ENCODE measurements at places on chromosomes 7 and 10. TPM values are rescaled to one million over a fixed set of nuclear protein-coding genes. Genes with fewer than 3 reads are reported as not detected.

The NCF1 gene
- not detected for polyA plus RNA-seq

DNA sequence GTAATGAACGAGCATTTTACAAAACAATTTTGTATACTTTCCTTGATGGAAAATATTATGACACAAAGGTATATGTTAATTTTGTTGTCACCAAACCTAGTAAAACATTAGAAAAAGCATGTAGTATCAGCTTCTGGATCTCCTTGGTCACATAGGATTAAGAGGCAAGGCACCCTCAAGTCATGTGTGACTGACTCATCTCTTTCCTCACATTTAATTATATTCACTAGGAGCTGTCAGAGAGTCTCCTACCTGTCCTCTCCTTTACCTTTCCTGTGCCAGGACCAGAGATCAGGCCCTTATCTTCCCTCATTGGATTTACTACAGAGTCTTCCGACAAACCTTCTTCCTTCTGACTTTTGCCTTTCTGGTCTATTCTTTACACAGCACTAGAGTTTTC, 111.3 kb upstream of the RPA3 start:
- DNase-seq, result no peak

DNA sequence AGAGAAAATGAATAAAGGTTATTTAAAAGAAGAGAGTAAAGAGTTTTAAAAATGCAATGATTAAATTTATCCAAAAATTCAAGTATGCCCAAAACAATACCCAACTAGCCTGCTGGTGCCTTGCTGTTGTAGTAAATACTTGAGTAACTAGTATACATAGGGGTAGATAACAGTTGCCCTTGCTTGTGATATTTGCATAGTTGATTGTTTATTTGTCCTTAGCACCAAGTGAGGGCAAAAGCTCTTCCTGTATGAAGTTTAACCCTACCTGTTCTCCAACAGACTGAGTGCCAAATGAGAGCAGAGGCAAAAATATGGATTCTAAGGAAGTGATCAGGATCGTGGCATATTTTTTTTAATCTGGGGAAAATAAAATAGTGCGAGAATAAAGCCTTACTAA, 85.0 kb downstream of the PTN start:
- DNase-seq, result no peak

- DNase-seq, result no peak
Measured at GRCh38 chr7:17010637-17011300, 129.0 kb upstream of the AGR3 start.

GRCh38 chr7:136294977-136295376, 317.8 kb upstream of the MTPN start:
- DNase-seq, result no peak

DNA sequence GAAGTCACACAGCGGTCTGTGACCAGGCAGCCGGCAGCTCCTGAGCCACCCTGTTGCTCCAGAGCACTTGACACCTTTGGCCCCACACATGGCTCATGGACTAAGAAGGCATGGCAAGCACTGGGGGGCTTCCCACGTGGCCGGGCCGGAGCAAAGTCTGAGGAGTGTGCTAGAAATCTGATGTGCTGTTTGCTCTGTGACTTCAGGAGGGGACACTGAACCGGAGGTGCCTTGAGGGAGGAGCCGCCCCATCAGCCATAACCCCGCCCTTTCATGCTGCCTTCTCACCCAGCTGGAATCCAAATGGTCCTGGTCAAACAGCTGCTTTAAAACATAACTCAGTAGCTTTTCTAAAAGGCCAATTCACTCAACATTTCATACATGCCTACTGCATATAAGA, 33.5 kb downstream of the PROSER2 start:
- no peak for DNase-seq

The PALD1 gene
- polyA plus RNA-seq, result 0.10 TPM

All from BJ (cell line).